ENCODE measurements at places on chromosomes 2 and 18.

- DNase-seq = no peak
These were observed 156.8 kb downstream of the CELF4 start for GRCh38 chr18:37408676-37409265.

DNA sequence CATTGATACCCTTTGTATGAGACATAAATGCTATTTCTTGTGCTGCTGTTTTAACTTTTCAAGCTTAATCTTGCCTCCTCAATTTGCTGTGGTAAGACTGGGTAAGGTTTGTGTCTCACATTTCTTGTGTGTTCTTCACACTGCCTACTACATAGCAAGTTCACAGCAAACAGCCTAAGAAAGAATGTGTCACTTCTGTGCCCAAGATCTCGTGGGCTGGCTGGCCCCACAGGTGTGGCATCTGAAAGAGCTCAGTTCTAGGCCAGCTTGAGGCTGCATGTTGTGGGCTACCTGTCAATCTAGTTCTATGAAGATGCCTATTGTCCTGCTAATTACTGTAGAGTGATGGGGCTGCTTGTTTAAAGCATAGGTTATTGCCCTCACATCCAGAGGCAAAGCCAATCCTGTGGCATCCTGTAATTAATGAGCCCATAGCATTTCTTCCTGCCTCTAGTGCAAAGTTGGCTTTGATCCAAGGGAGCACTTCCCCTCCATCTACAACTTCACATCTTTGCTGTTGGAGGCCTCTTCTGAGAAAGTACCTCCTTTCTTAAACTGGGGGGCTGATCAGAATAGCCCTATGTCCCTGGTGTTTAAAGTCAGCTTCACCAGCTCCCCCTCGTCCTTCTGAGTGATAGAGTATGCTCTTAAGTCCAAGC lies 40.9 kb upstream of the ASPRV1 start:
- no peak for DNase-seq

DNA sequence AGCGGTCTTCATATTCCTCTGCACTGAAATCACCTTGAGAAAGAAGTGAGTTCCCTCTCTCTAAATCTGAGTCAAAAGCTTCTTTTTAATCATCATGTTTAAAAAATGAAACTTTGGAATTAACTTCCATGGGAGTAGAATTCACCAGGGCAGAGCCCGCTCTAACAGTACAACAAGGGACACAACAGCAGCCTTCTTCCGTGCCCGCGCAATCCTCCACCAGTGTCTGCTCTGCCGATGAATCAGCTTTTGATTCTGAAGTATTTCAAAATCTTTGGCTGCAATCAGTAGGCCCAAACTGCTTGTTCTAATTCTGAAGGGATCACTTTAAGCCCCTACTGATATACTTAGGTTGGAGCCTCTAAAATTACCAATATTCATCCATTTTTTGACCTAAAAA lies 76.9 kb downstream of the USP40 start:
- DNase-seq = no peak

- DNase-seq = no peak
These were observed 120.8 kb upstream of the CAB39 start for GRCh38 chr2:230591850-230592249.

GRCh38 chr18:7646174-7646886 lies 79.2 kb downstream of the PTPRM start:
- no peak for DNase-seq

DNA sequence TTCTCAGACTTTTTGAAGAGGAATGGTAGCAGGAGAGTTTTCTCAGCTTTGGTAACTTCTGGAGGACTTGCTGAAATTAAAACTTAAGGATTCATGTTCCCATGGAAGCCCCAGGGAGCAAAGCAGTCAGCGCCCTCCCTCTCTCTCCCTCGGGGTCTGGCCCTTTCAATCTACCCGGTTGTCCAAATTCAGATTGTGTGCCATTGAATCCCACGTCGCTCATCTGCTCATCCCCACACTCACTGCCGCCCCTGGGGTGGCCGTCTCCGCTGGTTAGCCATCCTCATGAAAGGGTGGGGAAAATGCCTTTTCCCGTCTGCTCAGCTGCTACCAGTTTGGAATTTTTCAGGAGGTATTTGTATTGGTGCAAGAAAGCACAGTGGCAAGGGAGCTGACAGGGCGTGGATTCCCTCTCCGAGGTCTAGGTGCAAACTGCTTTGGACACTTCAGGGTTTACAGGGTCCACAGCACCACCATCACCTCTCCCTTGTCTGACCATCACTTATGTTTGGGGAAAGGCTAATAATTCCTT lies 27.1 kb downstream of the MCFD2 start:
- no peak for DNase-seq

GRCh38 chr2:146850746-146851145 lies 994.1 kb upstream of the ACVR2A start:
- DNase-seq = no peak

DNA sequence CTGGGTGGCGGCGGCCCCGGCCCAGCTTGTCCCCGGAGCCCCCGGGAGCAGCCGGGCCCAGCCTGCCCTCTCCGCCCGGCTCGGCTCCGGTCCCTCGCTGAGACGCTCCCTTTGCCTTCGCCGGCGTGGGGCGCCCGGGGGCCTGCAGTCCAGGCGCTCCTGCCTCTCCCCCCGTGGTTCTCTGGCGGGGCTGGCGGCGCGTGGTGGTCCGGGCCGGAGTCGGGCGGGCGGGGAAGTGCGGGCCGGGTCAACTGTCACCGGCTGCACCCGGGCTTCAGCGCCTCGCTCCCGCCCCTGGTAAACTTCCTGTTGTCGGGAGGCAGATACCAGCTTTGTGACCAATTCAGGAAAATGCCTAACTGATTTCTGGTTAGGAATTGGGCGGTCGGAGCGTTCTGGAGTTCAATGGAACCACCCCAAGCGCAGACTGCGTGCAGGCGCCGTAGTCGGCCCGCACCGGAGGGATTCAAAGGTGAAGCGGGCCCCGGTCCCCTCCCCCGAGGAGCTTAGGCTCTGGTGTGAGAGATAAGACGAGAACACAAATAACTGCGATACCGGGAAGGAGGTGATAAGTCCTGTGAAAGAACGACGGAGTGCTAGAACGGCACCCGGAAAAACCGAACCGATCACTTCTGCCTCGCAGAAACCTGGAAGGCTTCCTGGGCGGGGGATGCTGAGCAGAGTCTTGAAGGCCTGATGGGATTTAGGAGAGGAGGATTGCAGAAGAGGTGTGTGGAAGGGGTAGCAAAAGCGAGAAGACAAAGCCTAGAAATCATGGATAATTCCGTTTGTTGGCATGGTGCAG lies 891 bp downstream of the CAB39 start:
- DNase-seq = peak; percentile 63

DNA sequence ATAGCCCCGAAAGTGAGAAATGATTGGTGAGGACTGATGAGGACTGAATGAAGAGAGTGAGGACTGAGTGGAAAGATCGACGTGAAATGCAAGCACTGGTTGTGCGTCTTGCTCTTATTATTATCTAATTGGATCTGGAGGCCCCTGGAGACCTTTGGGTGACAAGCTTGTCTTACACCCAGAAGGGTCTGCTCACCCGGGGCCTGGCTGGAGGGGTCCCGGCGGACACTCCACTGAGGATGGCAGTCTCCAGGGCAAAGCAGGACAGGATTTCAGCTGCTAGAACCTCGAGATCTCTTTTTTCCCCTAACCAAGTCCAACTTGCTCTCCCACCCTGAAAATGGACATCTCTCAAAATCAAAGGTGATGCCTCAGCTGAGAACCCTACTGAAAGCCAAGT lies 160.2 kb downstream of the MYT1L start:
- no peak for DNase-seq

- no peak for DNase-seq
These were observed 243.1 kb upstream of the CCDC68 start for GRCh38 chr18:55202232-55202917.

DNA sequence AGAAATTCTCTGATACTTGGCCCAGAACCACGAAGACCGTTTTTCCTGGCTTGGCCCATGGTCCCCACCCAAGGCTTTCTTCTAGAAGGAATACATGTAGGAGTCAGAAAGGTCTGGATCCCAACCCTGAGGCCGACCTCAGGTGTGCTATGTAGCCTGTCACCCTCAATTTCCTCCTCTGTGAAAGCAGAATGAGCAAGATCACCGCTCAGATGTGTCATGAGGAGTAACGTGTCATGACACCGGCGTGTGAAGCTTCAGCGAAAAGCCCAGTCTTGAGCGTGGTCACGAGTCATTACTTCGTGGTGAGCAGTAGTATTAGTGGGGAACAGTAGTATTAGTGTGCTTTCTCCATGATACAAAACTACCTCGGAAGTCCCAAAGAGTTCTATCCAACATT lies 103.4 kb downstream of the ALPK2 start:
- no peak for DNase-seq

Data from activated naive CD4-positive, alpha-beta T cell treated with anti-CD3 and anti-CD28 coated beads, Interleukin-2, amount 10 ng/mL, durations not matched to agents 7 days and 5 days (primary cell).